A549 treated with CORT108297 at 1 μM for 4 hours (cell line): ENCODE measurements at places on chromosomes 6 and 20. TPM values are rescaled to one million over a fixed set of nuclear protein-coding genes. Genes with fewer than 3 reads are reported as not detected.

Gene GGTLC1
- total RNA-seq, result not detected in 5 replicates

Gene SPDEF
- total RNA-seq, result 1.4 to 2.4 TPM (median 1.9 TPM) in 5 replicates

Gene CST8
- not detected in 5 replicates for total RNA-seq

Gene CCM2L
- total RNA-seq, result 0.33 to 0.68 TPM (median 0.55 TPM) in 5 replicates

Gene DSTN
- total RNA-seq, result 673 to 900 TPM (median 679 TPM) in 5 replicates

Gene STMND1
- total RNA-seq, result not detected in 5 replicates

Gene MYL9
- 17.0 to 27.2 TPM (median 20.2 TPM) in 5 replicates for total RNA-seq

Gene HLA-DQA2
- total RNA-seq, result not detected in 5 replicates

Gene RSPO4
- total RNA-seq, result not detected in 5 replicates

Gene SMOC2
- total RNA-seq, result not detected in 5 replicates

Gene HRH3
- 0.02 to 0.05 TPM (median 0.03 TPM) in 3 of 5 replicates, not detected in the others for total RNA-seq

Gene SAMD10
- 0.05 TPM in 1 of 5 replicates, not detected in the others for total RNA-seq

Gene SIRPB2
- total RNA-seq, result 0.06 TPM in 2 of 5 replicates, not detected in the others

Gene AGER
- 1.4 to 2.3 TPM (median 1.7 TPM) in 5 replicates for total RNA-seq

Gene C6orf52
- 1.1 to 2.2 TPM (median 1.4 TPM) in 5 replicates for total RNA-seq

Gene GTF2H4
- total RNA-seq, result 18.6 to 23.2 TPM (median 20.0 TPM) in 5 replicates

Gene ZBTB46
- 0.66 to 0.99 TPM (median 0.84 TPM) in 5 replicates for total RNA-seq
